ENCODE measurements at places on chromosomes 6 and 20. TPM values are rescaled to one million over a fixed set of nuclear protein-coding genes. Genes with fewer than 3 reads are reported as not detected.

LY6G6C gene
- 0.28 TPM for polyA plus RNA-seq

- DNase-seq, result no peak
Measured at GRCh38 chr6:85685713-85686112, 43.0 kb upstream of the SYNCRIP start.

SMIM29 gene
- 14.8 TPM for polyA plus RNA-seq

DNA sequence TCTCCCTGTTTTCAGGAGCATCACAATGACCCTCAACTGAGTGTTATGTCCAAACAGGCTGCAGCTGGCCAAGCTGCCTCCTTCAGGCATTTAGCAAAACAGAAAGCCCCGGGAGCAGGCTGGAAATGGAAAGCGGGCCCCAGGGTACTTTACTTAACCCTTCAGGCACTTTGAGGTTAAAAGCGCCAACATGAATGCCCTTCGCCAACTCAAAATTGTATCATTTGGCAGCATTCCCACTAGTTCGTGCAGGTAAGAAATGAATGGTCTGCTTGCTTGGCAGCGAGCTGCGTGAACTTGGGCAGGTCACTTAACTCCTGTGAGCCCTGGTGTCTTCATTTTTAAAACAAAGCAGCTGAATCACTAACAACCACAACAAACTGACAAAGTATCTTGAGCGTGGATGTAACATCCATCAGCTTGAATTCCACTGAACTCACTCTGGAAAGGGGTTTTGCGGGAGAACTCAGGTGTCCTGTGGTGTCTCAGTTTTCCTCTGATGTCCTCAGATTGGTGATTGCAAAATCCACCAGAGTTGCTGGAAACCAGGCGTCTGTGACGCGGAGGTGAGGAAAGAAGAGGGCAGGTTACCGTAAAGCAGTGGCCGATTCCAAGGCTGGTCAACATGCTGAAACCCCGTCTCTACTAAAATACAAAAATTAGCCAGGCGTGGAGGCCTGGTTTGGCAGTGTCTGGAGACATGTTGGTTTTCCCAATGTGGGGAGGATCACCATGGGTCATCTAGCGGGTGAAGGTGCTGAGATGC is 118.8 kb upstream of the ZNF217 start:
- DNase-seq, result no peak

- DNase-seq, result no peak
Measured at GRCh38 chr6:157159348-157159747, 164.0 kb downstream of the TMEM242 start.

- no peak for DNase-seq
Measured at GRCh38 chr6:135021310-135022049, 33.1 kb downstream of the HBS1L start.

- DNase-seq, result no peak
Measured at GRCh38 chr6:158654960-158655489, 5.2 kb downstream of the SYTL3 start.

GRCh38 chr20:19212821-19213502 is 520 bp downstream of the SLC24A3 start:
- DNase-seq, result peak; percentile 34

TMEM63B gene
- 35.4 TPM for polyA plus RNA-seq
